ENCODE measurements at places on chromosomes 16 and 17.

GRCh38 chr17:82862737-82863382 is 23.0 kb upstream of the ZNF750 start:
- no peak for DNase-seq

DNA sequence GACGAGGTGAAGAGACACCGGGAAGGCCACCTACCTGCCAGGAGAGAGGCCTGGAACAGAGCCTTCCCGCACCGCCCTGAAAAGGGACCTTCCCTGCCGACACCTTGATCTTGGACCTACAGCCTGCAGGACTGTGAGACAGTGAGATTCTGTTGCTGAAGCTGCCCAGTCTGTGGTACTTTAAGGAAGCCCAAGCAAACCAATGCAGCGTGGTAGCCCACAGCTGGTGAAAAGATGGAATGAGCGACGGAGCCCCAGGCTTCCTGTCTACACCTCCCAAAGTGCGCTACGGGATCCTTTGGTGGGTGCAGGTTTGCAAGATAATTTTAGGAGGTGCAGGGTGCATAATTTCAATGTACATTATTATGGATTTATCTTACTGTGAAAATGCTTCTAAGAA is 33.9 kb downstream of the TNFRSF13B start:
- DNase-seq, result no peak

DNA sequence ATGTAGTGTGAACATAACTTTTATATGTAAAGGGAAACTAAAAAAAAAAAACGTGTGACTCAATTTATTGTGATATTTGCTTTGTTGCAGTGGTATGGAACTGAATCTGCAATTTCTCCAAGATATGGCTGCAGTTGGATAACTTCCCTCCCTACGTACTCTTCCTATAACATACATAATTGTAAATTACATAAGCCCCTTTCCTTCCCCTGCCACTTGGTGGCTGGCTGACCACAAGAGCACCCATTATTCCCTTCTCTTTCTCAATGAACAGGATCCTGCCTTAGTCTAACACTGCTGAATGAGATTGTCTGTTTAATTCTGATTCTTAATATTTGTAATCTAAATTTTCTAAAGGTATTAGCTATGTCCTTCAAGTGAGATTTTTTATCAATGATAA is 27.8 kb downstream of the CCL4 start:
- DNase-seq, result no peak

GRCh38 chr16:4477966-4478365 is 1.8 kb downstream of the HMOX2 start:
- DNase-seq, result no peak

- DNase-seq, result peak; percentile 93
Observed at GRCh38 chr17:44556832-44557606, at the start of gene FZD2. TSS of gene FZD2 (plus strand) at chr17:44557484. CDS start at chr17:44557689, 205 bp downstream.

Data from NCI-H1436 treated with DMSO at 0.1 percent for 48 hours (cell line).